ENCODE measurements at places on chromosomes 1 and 21.

DNA sequence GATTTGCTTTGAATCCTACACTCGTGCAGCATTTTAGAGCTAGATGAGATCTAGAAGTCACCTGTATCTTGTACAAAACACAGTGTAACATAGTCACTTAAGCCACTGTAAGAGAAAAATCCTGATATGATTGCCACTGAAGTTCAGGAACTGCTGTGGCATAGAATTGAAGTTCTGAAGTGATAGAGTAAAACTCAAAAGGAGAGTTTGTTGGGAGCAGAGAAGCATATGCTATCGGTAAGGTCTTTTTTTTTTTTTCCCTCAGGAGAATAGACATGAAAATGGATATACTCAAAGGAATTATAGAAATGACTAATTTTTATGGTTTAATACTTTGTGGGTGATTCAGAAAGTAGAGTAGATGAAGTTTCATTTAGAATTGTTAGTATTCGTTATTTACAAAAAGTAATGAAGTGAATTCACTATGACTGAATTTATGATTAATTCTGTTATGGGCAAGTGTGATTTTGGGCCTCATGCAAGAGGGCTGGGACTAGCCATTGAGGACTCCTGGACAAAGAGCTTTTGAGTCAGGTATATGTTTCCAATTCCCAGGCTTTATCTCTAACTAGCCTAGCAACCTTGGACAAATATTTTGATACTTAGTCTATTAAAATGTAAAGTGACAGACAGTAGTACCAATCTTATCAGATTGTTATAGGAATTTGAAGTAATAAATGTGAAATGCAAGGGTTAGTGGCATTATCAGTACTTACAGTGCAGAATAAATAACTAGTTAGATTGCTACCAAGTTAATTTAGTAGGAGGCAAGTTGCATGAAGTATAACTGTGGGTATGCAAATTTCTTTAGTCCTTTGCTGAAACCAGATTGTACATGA, 3.1 kb downstream of the KCTD3 start:
- peak; percentile 91 for DNase-seq

DNA sequence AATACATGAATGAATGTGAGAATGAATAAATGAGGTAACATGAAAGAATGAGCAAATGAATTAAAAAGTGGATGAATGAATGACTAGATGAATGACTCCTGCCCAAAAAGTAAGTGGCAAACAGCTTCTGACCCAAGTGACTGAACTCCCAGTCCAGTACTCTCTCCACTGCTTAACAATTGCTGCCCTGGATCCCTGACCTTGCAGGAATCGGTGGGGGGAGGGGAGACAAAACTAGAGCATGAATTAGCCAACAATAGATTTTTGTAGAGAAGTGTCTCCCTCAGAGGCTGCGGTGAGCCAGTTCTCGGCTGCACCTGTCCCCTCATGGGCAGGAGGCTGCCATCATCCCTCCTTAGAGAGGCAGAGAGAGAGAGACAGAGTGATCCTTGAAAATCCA, 5.9 kb upstream of the GRIK3 start:
- DNase-seq: no peak

GRCh38 chr1:223748405-223748772, 36.0 kb downstream of the CAPN2 start:
- peak; percentile 67 for DNase-seq

DNA sequence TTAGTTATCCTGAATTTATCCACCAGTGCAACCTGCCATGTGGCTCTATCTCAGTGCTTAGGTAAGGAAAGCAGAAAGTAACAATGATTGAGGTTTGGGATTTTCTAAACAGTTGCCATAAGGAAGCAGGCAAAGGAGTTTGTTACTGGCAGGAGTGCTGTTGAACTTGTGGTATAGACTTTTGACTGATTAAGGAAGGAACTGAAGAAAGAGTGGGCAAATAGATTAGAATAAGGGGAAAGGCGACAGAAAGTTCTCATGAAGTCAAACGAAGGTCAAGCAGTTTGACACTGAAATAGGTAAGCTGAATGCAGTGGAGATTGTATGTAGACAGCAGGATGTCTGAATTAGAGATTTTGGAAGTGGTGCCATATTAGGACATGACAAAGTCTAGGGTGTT, 24.2 kb upstream of the CR2 start:
- DNase-seq: no peak

GRCh38 chr1:99751877-99752504, 14.4 kb downstream of the FRRS1 start:
- DNase-seq: no peak

GRCh38 chr21:17295997-17296396, 216.8 kb upstream of the CXADR start:
- DNase-seq: no peak

DNA sequence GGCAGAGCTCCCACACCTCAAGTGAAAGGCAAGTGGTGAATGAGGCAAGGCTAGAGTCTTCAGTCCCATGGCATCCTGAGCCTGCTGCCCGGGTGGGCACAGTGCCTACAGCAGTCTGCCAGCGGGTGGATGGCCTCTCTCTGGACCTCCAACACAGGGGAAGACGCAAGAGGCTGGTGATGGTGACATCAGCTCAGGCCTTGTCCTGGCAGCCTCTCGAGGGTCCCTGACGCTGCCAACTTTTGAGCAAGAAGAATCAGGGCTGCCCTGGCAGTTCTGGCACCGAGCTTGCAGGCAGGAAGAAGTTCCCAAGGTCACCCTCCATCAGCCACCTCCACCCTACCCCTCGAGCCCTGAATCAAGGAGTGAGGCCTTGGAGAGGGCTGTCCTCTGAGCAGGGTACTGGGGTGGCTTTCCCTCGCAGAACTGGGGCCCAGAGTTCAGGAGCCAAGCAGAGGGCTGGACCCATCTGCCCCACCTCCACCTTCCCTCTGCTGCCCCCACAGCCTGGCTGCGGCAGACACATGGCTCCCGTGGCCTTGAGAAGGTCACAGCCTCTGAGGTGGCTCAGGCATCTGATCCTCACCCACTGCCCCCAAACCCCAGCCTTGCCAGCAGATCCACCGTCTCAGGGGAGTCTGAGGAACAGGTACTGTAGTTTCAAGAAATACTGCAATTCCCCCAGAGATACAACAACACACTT, 5.8 kb downstream of the RAP1GAP start:
- DNase-seq: no peak

DNA sequence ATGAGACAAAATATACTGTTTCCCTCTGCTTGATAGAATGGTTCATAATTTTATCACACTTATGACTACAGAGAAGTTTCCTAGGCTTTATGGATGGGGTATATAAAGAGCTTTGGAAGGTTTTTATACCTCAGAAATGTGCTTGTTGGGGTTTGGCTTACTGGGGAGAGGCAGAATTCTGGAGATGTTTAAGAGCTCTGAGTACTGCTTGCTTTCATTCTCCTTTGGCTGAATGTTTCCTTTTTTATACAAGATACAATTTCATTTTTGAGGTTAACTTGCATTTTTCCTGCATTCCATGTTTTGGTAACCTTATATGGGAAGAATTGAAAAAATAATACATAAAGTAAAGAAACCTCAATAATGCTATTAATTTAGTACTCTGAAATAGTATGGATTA, 157.7 kb upstream of the COL11A1 start:
- DNase-seq: no peak

DNA sequence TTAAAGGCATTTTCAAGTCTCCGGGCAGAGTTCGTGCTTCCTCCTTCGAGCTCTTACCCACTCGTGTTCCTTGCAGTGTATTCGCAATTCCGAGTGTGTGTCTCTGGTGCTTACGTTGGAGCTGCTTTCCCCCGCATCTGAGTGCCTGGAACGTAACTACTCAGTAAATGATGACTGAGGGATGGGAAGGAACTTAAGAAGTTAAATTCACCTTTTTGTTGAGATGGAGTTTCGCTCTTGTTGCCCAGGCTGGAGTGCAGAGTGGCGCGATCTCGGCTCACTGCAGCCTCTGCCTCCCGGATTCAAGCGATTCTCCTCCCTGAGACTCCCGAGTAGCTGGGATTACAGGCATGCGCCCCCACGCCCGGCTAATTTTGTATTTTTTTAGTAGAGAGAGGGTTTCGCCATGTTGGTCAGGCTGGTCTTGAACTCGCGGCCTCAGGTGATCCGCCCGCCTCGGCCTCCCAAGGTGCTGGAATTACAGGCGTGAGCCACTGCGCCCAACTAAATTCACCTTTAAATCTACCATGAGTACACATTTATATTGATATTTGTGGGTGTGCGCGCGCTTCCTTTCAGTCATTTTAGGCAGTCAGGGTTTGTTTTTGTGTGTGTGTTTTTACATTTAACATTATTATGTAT, 837 bp downstream of the NDUFS5 start:
- no peak for DNase-seq

DNA sequence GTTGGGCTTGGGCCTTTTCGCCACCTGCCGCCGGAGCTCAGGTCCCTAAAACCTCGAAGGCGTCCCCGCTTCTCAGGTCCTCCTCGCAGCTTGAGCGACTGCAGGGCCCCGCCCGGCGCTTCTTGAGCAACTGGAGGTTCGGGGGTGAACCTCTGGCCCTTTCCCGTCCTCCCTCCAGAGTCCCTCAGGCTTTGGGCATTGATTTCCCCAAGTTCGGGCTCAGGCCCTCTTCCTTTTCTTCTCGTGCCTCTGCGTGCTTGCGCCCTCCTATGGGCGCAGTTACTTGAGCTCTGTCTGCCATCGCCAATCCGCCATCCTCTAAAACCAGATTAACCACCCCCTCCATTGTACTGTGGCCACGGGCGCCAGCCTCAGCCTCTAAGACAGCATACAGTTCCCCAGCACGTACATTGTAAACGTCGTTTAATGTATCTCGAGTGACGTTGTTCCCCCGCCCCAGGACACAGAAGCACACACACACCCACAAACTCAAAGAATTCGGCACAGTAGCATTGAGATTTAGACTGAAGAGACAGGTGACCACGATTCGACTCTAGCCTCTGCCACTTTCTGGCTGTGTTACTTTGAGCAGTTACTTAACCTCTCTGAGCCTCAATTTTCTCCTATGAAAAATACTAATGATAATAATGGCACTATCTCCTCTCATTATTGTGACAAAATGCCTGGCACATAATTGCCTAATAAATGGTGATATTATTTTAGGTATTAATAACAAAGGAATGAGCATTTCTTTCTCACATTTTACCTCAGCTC, 22.6 kb downstream of the BTG2 start:
- peak; percentile 68 for DNase-seq

GRCh38 chr1:36480161-36480560, 2.6 kb downstream of the CSF3R start:
- no peak for DNase-seq

DNA sequence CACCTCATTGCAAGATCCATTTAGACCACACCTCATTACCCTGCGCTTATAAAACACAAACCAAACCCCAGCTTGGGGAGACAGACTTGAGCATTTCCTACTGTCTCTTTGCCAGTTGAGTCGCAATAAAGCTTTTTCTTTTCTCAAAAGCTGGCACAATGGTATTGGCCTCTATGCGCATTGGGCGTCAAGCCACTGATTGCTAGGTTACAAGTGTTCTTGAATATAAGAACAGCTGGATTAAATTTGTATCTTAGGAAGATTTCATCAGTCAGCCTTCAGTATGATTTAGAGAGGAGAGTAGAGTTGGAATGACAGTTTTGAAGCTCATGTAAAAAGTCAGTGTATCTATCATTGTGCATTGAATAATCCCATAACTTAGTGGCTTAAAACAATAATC, 84.9 kb upstream of the RAB4A start:
- no peak for DNase-seq

DNA sequence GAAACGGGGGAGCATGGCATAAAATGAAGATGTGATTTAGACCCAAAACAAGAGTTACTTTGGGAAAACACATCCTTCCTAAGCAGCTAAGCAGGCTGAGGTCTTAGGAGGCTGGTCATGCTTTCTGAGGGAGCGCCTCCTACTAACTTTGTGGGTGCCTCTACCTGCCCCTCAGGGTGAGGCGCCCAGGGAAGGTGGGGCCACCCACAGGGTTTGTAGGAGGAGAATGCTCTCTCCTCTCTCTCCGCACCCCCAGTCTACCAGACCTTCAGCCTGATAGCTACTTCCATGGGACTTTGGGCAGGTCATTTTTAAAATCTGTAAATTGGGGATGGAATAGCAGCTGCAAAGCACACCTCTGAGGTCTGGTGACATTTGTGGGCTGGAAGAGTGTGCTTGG, 23.8 kb downstream of the SLC27A3 start:
- DNase-seq: no peak

DNA sequence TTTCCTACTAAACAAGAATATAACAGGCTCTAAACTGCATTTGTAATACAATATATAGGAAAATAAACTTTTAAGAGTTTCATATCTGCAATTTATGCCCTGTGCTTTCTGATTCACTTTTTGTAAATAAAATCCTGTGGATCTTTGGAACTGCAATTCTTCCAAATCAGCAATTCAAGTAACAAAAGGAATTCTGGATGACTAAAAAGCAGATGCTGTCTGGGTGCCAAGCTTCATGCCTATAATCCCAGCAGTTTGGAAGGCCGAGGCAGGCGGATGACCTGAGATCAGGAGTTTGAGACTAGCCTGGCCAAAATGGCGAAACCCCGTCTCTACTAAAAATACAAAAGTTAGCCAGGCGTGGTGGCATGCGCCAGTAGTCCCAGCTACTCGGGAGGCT, 6.3 kb downstream of the NME7 start:
- peak; percentile 41 for DNase-seq

- DNase-seq: no peak
Measured at GRCh38 chr1:192561301-192561700, 14.3 kb upstream of the RGS1 start.

- peak; percentile 42 for DNase-seq
Measured at GRCh38 chr1:15354580-15354965, 55.1 kb upstream of the EFHD2 start.

DNA sequence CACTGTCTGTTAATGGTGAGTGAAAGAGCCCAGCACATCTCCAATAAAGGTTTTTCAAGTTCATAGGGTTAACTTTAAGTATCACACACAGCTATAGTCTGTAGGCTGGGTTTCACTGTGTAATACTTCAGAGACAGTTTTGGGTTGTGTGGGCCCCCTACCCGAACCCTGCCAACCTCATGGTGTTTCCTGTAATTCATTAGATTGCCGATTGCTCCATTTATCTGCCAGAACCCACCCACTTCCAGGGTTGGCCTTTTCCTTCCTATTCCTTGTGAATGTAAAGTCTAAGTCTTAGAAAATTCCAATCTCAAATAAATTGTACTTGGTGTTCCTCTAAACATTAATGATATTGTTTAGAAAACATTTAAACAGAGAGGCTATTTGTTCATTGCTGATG, 43.6 kb downstream of the CTTNBP2NL start:
- DNase-seq: no peak

Measured in PC-3 (cell line).